DMS53 (cell line): ENCODE measurements at places on chromosomes 12 and 14.
A peak's percentile ranks its signal among the peaks of the same experiment; 100 is the strongest.

DNA sequence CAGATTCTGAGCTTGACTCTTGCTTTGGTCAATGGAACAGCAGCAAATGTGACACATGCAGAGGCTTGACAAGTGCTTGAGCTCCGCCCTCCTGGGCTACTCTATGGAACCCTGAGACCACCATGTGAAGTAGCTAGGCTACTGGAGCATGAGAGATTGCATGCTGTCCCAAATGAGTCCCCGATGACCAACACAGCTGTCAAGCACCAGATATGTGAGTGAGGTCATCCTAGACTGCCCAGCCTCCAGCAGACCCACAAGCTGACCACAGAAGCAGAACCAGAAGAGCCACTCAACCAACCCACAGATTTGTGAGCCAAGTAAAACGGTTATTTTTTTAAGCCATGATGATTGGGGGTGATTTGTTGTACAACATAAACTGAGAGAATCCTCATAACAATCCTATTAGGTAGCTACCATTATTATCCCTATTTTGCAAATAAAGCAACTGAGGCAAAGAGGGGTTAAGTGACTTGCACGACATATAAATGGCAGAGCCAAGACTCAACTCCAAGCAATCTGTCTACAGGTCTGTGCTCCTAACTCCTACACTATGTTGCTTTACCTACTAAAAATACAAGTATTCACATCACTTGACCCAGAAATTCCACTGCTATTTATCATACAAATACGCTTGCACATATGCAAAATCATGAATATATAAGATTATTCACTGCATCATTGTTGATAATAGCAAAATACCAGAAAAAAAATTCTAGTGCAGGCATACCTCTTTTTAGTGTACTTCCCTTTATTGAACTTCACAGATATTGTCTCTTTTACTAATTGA is 136.2 kb downstream of the NDUFA12 start:
- peak; percentile 21 for DNase-seq

GRCh38 chr14:56664811-56665421 is 85.3 kb downstream of the TMEM260 start:
- DNase-seq: no peak

DNA sequence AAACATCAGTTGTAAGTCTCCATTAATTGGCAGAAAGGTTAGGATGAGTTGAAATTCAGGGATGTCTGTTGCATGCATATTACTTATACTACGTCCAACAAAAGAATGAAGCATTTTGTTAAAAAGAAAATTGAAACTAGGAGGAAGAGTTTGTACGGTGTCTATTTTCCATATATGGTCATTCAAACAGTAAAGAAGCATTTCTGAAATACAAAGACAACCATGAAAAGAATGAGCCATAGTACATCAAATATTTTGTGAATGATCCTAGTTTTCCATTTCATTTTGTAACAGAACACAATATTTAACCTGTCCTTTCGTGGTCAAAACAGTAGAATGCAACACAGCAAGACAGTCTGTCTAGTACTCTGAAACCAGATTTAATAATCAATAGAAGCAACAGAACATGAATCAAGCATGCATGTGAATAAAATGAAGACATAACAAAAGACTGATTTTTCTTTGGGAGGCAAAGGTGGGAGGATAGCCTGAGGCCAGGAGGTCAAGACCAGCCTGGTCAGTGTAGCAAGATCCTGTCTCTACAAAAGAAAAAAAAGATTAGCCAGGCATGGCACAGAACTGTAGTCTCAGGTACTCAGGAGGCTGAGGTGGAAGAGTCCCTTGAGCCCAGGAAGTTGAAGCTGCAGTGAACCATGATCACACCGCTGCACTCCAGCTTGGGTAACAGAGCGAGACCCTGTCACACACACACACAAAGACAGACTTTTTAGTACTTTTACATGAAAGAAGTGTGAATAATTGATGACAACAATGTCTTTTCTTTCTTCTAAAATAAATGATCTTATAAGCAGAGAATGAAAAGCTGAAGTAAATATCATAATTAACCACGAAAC is 156.0 kb downstream of the LRIG3 start:
- peak; percentile 73 for DNase-seq

GRCh38 chr12:15336768-15337553 is 14.7 kb downstream of the PTPRO start:
- DNase-seq: peak; percentile 40

DNA sequence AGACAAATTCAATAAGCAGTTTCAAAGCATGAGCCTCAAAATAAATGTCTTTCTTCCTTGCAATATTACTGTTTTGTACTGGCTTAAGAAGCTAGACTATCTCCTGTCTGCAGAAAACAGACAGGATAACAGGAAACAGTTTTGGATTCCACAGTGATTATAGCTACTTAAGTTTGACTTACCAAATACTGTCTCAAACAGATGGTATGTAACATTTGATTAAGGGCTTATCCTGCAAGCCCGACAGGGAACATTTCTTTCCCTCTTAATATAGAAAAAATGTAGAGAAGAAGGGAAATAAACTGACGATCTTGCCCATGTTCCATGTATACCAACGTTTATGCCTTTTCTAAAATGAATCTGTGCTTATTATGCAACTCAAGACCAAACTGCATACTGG is 179.9 kb upstream of the EEA1 start:
- DNase-seq: no peak

- no peak for DNase-seq
Observed at GRCh38 chr14:100905166-100905565, 1.6 kb upstream of the RTL1 start.

GRCh38 chr14:94058128-94058673 is 22.8 kb downstream of the DDX24 start:
- DNase-seq: no peak

- no peak for DNase-seq
Observed at GRCh38 chr12:71141378-71141926, 16.3 kb downstream of the TSPAN8 start.

GRCh38 chr12:105986779-105987684 is 151.7 kb downstream of the NUAK1 start:
- no peak for DNase-seq
